Activated naive CD4-positive, alpha-beta T cell treated with anti-CD3 and anti-CD28 coated beads, Interleukin-2, amount 50 U/mL, for 16 hours (primary cell): ENCODE measurements at places on chromosomes 12 and 14.

DNA sequence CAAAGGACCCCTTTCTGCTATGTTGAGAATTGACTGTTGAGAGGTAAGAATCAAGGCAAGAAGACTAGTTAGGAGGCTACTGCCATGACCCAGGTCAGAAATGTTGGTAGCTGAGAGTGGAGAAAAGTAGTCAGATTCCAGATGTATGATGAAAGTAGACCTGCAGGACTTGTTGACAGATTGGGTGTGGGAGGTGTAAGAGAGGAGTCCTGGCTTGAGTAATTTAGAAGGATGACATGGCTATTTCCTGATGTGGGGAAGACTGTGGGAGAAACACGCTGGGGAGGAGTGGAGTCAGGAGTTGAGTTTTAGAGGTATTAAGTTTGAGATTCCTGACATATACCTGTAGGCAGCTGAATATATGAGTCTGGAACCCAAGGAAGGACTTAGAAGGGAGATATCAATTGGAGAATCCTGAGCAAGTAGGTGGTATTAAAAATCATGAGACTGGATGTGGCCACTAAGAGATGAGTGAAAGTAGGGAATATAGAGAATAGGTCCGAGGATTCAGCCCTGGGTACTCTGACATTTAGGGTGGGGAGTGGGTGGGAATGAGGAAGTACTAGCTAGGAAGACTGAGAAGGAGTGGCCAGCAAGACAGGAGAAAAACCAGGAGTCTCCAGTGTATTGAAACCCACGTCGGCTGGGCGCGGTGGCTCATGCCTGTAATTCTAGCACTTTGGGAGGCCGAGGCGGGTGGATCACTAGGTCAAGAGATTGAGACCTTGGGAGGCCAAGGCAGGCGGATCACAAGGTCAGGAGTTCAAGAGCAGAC lies 12.6 kb upstream of the DDX47 start:
- no peak for DNase-seq

- no peak for DNase-seq
These were observed 20.0 kb downstream of the TFCP2 start for GRCh38 chr12:51152953-51153352.

- no peak for DNase-seq
These were observed 421.7 kb downstream of the PCNX1 start for GRCh38 chr14:71328954-71329353.

DNA sequence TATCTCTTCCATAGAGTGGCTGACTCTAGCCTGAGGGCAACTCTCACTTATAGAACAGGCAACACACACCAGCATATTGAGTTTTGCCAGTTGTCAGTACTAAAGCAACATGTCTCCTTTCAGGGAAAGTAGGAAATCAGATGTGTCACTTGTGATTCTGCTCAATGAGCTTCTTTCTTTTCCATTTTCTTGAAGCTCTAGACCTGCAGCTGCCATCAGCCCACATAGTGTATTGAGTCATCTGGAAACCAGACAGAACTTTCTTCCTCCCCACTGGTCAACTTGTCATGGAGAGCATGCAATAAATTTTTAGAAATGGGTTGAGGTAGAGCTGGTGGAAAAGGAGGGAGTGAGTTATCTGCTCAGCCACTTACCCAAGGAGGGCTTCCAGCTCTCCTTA lies 209.0 kb upstream of the PLEKHG7 start:
- no peak for DNase-seq

DNA sequence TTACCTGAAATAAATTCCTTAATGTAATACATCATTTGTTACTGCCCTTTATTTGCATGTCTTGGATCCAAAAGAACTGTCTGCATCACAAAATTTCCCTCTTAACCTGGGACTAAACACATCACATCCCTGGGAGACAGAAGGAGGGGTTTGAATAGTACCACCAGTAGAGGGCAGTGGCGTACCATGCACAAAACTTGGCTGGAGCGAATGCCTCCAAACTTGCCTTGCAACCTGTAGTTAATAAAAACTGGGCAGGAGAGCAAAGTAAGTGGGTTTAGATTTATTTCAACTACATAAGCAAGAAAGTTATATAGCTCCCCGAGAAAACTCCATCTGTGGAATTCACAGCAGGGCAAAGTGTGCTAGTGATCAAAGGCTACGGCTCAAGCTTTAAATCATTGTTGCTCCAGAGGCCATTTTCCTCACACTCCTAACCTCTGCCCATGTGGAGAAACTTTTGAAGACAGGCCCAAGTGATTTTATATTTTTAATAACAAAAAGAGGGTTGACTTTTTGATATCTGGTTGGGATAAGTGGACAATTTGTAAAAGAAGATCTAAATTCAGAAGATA lies 1176.7 kb upstream of the SEL1L start:
- no peak for DNase-seq

- no peak for DNase-seq
These were observed 53.9 kb upstream of the STRN3 start for GRCh38 chr14:31080056-31080455.
